Activated CD8-positive, alpha-beta memory T cell treated with anti-CD3 and anti-CD28 coated beads, Interleukin-2, amount 10 ng/mL, durations not matched to agents 7 days and 5 days (primary cell): ENCODE measurements at places on chromosomes 12 and 14. TPM values are rescaled to one million over a fixed set of nuclear protein-coding genes. Genes with fewer than 3 reads are reported as not detected.

Gene BDKRB2
- not detected for total RNA-seq

Gene CEP170B
- 4.6 TPM for total RNA-seq

Gene PAPLN
- total RNA-seq, result 1.8 TPM

Gene MYH6
- 1.0 TPM for total RNA-seq

DNA sequence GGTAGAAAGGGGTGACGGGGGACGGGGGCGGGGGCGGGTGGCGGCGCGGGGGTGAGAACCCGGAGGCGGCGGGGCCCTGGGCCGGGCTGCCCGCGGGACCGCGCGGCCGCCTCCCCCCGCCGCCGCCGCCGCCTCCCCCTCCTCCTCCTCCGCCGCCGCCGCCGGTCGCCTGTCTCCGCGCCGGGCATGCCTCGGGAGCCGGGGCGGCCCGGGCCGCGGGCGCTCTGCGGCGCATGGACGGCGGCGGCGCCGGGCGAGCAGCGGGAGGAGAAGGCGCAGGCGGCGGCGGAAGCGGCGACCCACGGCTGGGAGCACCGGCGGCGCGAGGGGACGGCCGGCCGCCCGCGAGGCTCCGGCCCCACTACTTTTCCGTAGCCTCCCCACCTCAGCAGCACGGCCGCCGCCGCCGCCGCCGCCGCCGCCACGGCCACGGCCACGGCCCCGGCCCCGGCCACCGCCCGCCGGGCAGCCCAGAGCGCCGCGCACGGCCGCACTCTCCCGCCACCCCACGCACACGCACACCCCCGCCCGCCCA lies at the start of gene NPAS3:
Gene NPAS3, plus strand, starts transcription at position 161 of the 535 bp plus-strand sequence.
- no peak for DNase-seq

GRCh38 chr14:90450667-90451066 lies 53.8 kb downstream of the CALM1 start:
- no peak for DNase-seq

- DNase-seq, result no peak
Observed at GRCh38 chr14:65446159-65446558, 33.6 kb downstream of the FUT8 start.

DNA sequence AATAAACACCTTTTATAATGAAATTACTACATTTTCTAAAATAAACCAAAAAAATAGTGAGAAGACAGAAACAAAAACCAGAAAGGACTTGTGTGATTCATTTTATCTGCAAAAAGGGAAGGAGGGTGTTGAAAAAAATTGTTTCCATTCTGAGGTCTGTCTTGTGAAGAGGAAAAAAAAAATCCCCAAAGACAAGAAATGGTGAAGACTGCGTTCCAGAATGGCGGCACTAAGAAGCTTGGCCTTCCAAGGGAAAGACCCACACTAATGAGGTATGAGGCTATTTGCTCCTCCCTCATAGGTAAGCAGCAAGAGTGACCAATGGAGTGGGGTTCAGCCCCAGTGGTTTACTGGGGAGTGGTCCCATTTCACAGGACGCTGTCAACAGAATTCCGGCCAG lies 35.0 kb downstream of the GNPTAB start:
- DNase-seq, result no peak

- no peak for DNase-seq
Observed at GRCh38 chr12:104309446-104309993, 6.0 kb downstream of the EID3 start.

GRCh38 chr12:58325561-58325960 lies 384.2 kb downstream of the ATP23 start:
- no peak for DNase-seq

DNA sequence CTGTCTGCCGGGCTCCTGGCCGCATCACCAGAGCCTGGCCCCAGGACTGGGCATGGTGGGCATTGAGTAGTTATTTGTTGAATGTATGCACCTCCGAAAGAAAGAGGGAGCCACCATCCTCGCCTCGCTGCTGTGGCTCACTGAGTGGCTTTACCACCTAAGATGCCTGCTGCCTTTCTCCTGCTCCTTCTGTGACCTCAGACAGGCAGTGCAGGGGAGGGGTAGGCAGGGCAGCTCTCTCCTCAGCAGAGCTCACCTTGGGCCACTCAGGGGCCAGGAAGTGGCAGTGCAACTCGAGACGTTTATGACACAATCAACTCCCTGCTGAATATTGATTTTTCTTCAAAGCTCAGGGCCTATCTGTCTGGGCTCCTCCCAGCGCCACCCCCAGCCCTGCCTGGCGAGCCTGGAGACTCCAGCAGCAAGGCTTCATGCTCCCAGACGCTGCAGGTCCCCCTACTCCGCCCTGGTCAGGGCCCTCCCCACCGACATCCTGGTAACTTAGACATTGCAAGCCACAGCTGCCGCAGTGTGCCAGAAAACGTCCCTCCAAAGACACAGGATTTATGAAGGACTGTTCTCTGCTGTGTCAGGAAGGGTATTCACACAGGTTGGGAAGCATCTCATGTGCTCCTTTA lies 84.3 kb upstream of the DIO3 start:
- no peak for DNase-seq

- no peak for DNase-seq
Observed at GRCh38 chr12:124588751-124589267, 21.4 kb upstream of the NCOR2 start.

DNA sequence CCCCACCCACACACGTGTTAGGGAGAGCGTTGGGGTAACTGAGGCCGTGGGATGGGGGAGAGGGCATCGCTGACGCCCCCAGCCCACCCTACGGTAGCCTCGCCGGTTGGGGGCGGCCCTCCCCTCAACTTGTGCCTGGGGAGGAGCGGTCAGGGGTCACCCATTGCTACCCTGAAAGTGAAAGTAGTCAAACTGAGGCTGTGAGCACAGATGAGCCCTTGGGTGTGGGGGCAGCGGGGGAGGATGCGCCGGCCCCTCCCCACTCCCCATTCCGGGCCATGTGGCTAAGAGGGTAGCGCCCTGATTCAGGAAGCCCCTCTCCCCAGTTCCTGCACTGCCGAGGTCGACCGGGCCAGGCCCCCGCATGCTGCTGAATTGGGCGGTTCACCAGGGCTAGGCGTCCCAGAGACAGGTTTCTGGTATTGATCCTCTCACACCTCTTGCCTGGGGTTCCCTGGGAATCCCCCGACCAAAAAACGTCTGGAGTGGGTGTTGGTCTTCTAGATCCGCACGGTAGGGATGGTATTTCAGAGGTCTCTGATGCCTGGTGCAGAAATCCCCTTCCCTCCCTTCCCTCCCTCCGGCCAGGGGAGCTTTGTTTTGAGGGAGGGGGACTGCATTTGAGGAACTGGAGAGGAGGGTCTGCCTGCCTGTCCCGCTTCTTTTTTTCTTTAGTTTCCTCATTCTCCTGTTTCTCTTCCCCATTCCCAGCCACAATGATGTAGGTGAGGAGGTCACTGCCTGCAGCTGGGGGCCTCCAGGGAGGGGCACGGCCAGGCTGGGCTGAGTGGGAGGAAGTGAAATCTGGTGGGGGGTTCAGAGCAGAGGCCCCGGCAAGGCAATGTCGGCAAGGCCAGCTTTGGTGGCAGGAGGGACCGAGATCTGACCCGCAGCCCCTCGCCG lies 1.0 kb downstream of the SH2B3 start:
- peak; percentile 61 for DNase-seq

- DNase-seq, result no peak
Observed at GRCh38 chr14:31083781-31084180, 57.6 kb upstream of the STRN3 start.
